ENCODE measurements at places on chromosomes 3 and 15.

DNA sequence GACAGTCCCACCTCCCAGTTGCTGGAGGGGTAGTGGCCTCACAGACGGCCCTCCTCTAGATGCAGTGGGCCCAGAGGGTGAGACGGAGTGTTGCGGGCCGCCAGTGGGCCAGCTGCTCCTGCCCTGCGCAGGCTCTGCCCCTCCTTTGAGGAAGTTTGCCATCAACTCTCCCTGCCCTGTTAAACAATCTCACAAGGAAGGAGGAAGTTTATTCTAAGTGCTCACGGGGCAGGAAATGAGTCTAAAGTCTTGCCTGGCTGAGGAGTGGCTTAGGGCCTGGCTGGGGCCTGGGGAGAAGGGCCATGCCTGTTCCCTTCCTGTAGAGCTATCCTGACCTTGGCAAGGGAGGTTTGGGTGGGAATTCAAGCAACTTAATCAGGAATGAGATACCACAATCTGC is at the start of gene FAM3D:
FAM3D (minus strand) TSS at position 92 of the 400 bp plus-strand sequence. CDS start 11,211 bp downstream, outside the sequence.
- DNase-seq, result peak; percentile 49

DNA sequence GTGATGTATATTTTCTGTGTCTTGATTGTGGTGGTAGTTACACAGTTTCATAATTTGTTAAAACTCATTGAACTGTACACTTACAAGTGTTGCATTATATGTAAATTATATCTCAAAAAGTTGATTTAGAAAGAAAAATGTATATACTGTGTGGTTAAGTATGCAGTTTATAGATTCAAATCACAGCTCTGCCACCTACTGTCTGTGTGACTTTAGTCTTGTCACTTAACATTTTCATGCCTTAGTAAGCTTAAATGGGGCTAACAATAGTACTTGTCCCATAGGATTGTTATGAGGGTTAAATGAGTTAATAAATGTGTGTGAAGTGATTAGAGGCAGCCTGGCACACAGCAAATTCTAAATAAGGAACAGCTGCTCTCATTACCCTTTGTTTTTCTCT is 120.9 kb upstream of the P2RY1 start:
- DNase-seq, result no peak

- DNase-seq, result peak; percentile 48
Observed at GRCh38 chr15:40470423-40471104, at the start of gene CHST14. CHST14 (plus strand) TSS chr15:40470984; CDS start chr15:40471214, 230 bp downstream.

GRCh38 chr3:168096210-168096652 is 507 bp upstream of the GOLIM4 start:
- peak; percentile 91 for DNase-seq

- DNase-seq, result no peak
Observed at GRCh38 chr15:36106640-36107335, 472.6 kb upstream of the CDIN1 start.

DNA sequence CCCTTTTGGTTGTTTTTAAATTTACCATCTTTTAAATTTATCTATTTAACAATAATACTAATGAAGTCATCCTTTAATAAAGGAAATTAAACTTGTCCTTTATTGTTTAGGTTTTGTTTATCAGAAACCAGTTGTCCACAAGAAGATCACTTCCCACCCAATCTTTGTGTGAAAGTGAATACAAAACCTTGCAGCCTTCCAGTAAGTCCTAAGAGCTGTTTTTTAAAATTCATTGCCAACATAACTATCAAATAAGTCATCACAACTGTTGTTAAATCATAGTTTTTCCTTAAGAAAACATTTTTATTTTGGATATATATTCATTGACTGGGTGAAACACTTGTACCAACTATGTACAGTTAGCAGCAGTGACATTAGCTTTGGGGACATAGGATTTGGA is 59.4 kb downstream of the CALML4 start:
- no peak for DNase-seq

DNA sequence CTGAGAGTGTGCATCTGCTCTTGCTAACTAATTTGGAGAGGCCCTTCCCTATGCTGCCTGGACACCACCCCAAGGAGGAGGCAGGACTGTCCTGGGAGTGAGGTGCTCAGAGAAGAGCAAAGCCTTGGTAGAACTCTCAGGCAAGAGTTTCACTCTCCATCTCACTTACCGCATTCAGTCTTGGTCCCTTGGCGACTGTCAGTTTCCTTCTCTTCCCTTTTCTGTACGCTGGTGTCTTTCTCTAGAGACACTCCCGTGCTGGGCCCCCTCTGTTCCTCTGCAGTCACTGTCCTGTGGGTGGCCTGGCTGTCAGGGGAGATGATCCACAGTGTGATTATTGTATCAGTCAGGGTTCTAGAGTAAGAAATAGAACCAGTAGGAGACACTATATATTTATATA is 44.0 kb downstream of the IDH2 start:
- peak; percentile 44 for DNase-seq

GRCh38 chr3:184188080-184188479 is 2.1 kb downstream of the ABCF3 start:
- no peak for DNase-seq

DNA sequence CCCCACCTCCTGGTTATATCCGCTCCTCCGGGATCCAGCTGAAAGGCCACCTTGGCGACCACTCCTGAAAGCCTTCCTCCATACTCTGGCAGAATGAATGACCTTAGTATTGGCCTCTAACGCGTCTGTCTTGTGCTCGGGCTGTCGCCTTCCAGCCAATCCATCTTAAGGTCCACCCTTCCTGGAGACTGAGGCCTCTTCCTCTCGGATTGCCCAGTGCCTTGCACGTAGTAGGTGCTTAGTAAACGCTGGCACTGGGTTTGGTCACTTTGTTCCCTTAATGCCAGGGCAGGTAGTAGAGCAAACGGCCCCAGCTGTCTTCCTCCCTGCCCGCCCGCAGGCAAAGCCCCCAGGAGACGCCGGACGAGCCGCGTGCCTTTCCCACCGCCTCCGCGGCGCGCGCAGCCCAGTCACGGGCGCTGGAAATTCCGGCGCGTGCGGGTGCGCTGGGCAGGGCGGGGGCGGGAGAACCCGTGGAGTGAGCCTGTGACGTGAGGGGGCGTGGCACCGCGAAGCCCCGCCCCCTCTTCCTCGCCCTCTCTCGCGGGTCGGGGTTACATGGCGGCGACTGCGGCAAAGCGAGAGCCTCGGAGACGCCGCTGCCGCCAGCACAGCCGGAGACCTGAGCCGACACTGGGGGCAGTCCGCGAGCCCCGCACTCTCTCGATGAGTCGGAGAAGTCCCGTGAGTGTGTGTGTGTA is at the start of gene MAPK6:
MAPK6 (plus strand) TSS at position 527 of the 701 bp plus-strand sequence. CDS start 27,242 bp downstream, outside the sequence.
- DNase-seq, result peak; percentile 95

GRCh38 chr15:39642011-39642640 is 61.2 kb downstream of the THBS1 start:
- no peak for DNase-seq

DNA sequence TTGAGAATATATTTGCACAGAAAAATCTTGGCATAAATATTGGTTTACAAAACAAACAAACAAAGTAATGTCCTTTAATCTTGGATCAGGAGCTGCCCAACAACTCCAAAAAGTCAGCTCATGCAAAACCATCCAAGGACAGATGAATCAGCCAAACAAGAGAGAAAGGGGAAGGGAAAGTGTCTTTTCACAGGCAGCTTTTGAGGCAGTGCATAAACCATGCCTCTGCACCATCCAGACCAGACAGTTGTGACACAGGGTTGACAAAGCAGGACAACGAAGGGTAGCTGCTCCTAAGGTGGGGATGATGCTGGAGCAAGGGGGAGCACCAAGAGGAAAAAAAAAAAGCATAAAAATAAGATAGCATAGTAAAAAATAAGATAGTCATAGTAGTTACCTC is 8.7 kb downstream of the CD86 start:
- DNase-seq, result peak; percentile 51

- DNase-seq, result peak; percentile 67
Observed at GRCh38 chr15:57358571-57358970, 17.7 kb upstream of the CGNL1 start.

DNA sequence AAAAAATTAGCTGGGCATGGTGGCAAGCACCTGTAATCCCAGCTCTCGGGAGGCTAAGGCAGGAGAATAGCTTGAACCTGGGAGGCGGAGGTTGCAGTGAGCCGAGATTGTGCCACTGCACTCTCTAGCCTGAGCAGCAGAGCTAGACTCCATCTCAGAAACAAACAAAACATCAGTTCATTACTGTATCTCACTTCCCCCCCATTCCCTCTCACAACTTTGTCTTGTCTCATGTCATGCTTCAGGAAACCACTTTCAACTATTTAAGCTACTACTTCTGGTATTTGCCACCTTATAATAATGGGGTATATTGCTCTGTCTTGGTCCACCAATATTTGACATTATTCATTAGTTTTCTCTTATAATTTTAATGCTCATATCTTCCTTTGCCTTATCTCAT is 26.2 kb downstream of the PIK3CA start:
- no peak for DNase-seq

- DNase-seq, result peak; percentile 59
Observed at GRCh38 chr3:136195258-136196063, 674 bp downstream of the MSL2 start.

DNA sequence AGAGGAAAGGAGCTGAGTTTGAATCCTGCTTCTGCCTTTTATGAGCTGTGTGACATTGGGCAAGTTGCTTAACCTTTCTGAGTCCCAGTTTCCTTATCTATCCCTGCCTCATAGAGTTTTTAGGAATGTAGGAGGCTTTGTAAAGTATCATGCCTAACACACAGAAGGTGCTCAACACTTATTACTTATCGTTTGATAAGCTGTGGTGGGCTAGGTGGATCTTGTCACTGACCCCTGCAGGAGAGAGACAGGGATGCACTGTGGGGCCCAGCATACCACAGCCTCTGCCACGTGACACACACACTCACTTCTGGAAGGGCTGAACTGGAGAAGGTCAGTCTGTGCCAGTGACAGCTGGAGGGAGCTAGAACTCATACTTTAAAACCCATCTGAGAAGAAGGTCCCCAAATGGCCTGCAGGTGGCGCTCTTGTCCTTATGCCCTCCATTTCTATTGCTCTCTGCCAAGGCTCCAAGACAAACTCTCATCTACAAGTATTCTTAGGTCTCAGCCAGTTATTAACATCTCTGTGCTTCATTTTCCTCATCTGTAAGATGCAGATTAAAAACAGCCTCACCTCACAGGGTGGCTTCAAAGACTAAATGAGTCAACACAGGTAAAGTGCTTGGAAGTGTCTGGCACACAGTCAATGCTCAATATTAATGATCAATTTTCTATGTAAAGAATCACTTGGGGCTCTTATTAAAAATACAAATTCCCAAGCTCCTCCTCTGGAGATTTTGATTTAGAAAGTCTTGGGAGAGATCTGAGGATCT is 57.5 kb upstream of the HACD2 start:
- DNase-seq, result peak; percentile 99

DNA sequence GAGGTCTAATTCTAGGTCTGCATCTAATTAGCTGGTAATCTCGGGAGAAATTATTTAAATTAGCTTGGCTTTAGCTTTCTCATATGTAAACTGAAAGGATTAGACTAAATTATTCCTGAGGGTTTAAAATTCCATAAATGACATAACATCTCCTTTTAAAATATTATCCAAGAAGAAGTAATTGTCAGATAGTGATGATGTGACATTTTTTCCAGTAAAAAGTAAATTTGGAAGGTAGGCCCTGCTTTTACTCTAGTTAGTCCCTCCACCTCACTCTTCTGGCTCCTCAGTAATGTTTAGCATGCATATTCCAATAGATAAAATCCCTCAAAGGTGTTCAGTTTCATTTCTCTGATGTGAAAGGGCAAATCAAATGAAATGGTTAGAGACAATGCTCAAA is 215.7 kb downstream of the FHIT start:
- DNase-seq, result no peak

DNA sequence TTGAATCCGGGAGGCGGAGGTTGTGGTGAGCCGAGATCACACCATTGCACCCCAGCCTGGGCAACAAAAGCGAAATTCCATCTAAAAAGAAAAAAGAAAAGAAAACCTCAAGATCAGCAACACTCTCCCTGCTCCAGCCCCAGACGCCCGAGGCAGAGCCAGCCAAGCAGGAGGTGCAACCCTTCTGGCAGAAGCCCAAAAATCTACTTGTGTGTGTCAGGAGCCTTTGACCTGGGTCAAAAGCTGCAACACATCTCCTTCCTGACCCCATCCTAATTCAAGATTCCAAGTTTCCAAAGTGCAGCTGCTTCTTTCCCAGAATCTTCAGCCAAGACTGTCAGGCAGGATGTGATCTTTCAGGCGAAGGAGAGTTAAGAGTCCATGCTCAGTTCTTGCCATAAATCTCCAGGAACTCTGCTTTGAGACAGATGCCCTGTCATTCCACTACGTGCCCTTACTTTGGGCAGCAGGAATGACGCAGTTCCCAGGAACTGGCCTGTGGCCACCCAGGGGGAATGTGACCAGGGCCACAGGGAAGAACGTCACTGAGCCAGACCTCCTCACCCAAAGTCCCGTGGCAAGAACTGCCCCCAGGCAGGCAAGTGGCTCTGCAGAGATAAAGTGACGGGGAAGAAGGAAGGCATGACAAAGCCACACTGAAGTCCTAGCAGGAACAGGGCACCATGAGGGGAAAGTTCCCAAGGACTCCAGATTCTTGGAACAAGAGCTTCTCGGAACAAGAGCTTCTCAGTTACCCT is 39.4 kb downstream of the SH3BP5 start:
- no peak for DNase-seq

DNA sequence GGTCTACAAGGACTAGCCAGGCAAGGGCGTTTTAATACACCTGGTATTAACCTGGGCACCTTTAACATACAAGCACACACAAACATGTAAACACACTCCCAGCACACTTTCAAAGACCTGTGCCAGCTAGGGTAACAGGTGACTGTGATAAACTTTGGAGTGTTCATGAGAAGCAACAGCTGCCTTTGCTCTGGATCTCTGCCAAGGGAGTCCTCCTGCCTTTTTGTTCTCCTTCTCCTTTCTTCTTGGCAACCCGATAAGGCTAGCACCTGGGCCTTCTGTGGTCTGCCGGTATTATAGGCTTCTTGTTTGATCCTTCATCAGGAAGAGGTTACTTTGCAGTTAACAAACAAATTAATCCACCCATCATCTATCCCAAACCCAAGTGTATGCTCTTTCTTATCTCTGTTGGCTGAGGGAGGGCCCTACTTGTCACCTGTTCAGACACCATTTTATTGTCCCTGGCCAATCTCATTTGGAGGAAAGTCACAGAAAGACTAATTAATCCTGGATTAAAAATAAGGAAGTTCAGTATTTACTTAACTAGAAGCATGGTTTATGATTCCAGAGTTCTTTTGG is at the start of gene RETNLB:
RETNLB (minus strand) TSS at position 7 of the 579 bp plus-strand sequence. CDS start 225 bp downstream, outside the sequence.
- DNase-seq, result peak; percentile 1

- DNase-seq, result peak; percentile 23
Observed at GRCh38 chr3:13200946-13201345, 127.7 kb upstream of the IQSEC1 start.

DNA sequence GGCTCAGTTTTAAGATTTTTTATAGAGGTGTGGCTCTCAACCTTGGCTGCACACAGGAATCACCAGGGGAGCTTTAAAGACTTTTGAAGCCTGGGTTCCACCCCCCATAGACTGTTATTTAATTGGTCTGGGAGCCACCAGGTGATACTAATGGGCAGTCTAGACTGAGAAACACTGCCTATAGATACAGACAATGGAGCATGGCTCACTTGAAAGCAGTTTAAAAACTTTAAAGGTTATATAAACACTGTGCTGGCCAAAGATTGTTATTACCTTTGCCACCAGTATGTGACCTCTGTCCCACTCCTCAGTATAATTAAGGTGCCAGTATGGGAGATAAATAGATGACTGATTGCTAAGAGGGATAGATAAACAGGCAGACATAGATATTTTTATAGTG is 3.8 kb downstream of the GOLIM4 start:
- no peak for DNase-seq

GRCh38 chr15:62644216-62644888 is 398.2 kb upstream of the TPM1 start:
- DNase-seq, result no peak
